A549 treated with GW870086 at 1 μM for 4 hours (cell line): ENCODE measurements at places on chromosomes 2 and 18. TPM values are rescaled to one million over a fixed set of nuclear protein-coding genes. Genes with fewer than 3 reads are reported as not detected.

The DSC3 gene
- 1.2 to 1.7 TPM (median 1.5 TPM) in 5 replicates for total RNA-seq

The SERPINB3 gene
- 0.07 to 0.13 TPM (median 0.10 TPM) in 3 of 5 replicates, not detected in the others for total RNA-seq

The GRP gene
- total RNA-seq = not detected in 5 replicates

The MYOM1 gene
- total RNA-seq = 0.08 to 0.26 TPM (median 0.15 TPM) in 5 replicates

The ARHGAP15 gene
- total RNA-seq = 0.25 TPM in 1 of 5 replicates, not detected in the others

The CFC1 gene
- total RNA-seq = 0.09 TPM in 1 of 5 replicates, not detected in the others

The SIX2 gene
- total RNA-seq = 0.23 to 0.56 TPM (median 0.43 TPM) in 5 replicates

The CD28 gene
- not detected in 5 replicates for total RNA-seq

The RAB3GAP1 gene
- 24.0 to 29.0 TPM (median 26.7 TPM) in 5 replicates for total RNA-seq

The TUBB8B gene
- not detected in 5 replicates for total RNA-seq

The EPHA4 gene
- total RNA-seq = 0.33 to 1.2 TPM (median 0.90 TPM) in 5 replicates

The COLEC11 gene
- total RNA-seq = 0.53 to 0.82 TPM (median 0.63 TPM) in 5 replicates

The RGPD3 gene
- total RNA-seq = 0.07 to 0.14 TPM (median 0.13 TPM) in 5 replicates

The IL36A gene
- not detected in 5 replicates for total RNA-seq

The SATB2 gene
- 2.9 to 3.6 TPM (median 3.0 TPM) in 5 replicates for total RNA-seq

The IL1RL1 gene
- 0.53 to 1.4 TPM (median 0.83 TPM) in 5 replicates for total RNA-seq

The HJURP gene
- total RNA-seq = 58.2 to 64.5 TPM (median 61.4 TPM) in 5 replicates

The CNDP1 gene
- not detected in 5 replicates for total RNA-seq

The SOWAHC gene
- 7.7 to 11.8 TPM (median 10.4 TPM) in 5 replicates for total RNA-seq

The DES gene
- total RNA-seq = 0.27 to 0.84 TPM (median 0.43 TPM) in 5 replicates

The PRSS56 gene
- total RNA-seq = 0.09 to 0.16 TPM (median 0.11 TPM) in 5 replicates

The CDK15 gene
- total RNA-seq = not detected in 5 replicates

The HOXD11 gene
- 6.5 to 7.7 TPM (median 6.6 TPM) in 5 replicates for total RNA-seq

The ZAP70 gene
- 0.08 TPM in 1 of 5 replicates, not detected in the others for total RNA-seq

The PID1 gene
- total RNA-seq = 3.0 to 4.0 TPM (median 3.7 TPM) in 5 replicates

The RPE gene
- total RNA-seq = 54.0 to 71.8 TPM (median 62.4 TPM) in 5 replicates

The EIF2B4 gene
- total RNA-seq = 54.9 to 62.2 TPM (median 58.8 TPM) in 5 replicates

The TMEM182 gene
- 3.7 to 6.3 TPM (median 4.7 TPM) in 5 replicates for total RNA-seq

The LIMS2 gene
- 6.6 to 10.4 TPM (median 7.0 TPM) in 5 replicates for total RNA-seq

The PASK gene
- 4.9 to 9.1 TPM (median 7.7 TPM) in 5 replicates for total RNA-seq

The CCNT2 gene
- 7.9 to 10.7 TPM (median 9.7 TPM) in 5 replicates for total RNA-seq

The RIOK3 gene
- total RNA-seq = 26.6 to 37.5 TPM (median 31.0 TPM) in 5 replicates

The GYPC gene
- total RNA-seq = not detected in 5 replicates

The C1QL2 gene
- 0.18 to 0.57 TPM (median 0.34 TPM) in 5 replicates for total RNA-seq

The GALNT5 gene
- total RNA-seq = 2.5 to 2.6 TPM (median 2.6 TPM) in 5 replicates

The CDCA7 gene
- total RNA-seq = 33.6 to 48.9 TPM (median 46.7 TPM) in 5 replicates

The ITPRID2 gene
- 38.4 to 51.0 TPM (median 49.6 TPM) in 5 replicates for total RNA-seq

The C2orf42 gene
- 6.6 to 9.7 TPM (median 8.1 TPM) in 5 replicates for total RNA-seq

The TXNDC2 gene
- 0.08 to 0.22 TPM (median 0.14 TPM) in 4 of 5 replicates, not detected in the other for total RNA-seq

The APCDD1 gene
- not detected in 5 replicates for total RNA-seq

The METAP1D gene
- total RNA-seq = 2.2 to 3.1 TPM (median 2.6 TPM) in 5 replicates

The STARD6 gene
- 0.22 TPM in 1 of 5 replicates, not detected in the others for total RNA-seq

The ASTL gene
- total RNA-seq = not detected in 5 replicates

The GLB1L gene
- 5.0 to 6.7 TPM (median 6.3 TPM) in 5 replicates for total RNA-seq

The HOXD13 gene
- total RNA-seq = 0.16 to 0.35 TPM (median 0.19 TPM) in 5 replicates

The CYP1B1 gene
- total RNA-seq = 6.4 to 9.8 TPM (median 7.3 TPM) in 5 replicates
